NCI-H226 (cell line): ENCODE measurements at places on chromosomes 1 and 21.
A peak's percentile ranks its signal among the peaks of the same experiment; 100 is the strongest.

- no peak for DNase-seq
These were observed 24.8 kb downstream of the IVNS1ABP start for GRCh38 chr1:185292237-185292636.

GRCh38 chr1:17553975-17554700, 14.6 kb downstream of the ARHGEF10L start:
- DNase-seq = peak; percentile 86

DNA sequence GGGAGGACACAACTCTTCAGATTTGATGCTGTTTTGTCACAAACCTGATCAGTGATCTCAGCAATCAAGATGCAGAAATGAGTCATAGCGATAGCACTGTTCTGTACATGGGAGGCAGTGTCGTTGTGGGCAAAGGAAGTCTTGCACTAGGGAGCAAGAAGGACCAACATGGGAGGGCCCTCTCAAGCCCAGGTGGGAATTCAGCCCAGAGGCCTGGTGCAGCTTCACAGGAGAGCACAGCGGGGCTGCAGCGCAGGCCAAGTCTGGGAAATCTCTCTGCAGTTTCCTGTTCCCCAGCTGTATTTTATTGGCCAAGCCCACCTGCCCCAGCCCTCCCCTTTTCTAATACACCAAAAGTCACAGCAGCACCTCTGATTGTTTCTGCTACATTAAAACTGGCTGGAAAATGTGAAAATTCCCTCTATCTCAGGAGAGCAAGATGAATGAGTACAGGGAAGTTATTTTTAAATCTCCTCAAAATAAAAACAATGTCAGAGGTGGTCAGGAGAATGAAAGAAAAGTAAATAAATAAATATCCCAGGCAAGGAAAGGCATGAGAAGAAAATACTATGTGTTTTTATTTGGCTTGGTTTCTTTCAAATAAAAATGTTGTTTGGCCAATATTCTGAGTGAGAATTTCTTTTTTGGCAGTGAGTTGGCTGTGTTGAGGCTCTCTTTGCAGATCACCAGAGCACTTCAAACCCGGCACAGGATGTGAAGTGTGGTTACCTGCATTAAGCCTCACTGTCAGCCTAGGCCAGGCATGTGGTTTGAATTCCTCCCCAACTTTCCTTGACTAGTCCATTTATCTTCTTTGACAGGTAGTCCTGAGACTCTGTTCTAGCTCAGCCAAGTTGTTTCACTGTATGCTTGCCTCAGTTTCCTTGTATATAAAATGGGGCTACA, 422.1 kb downstream of the PLPP3 start:
- DNase-seq = no peak

- no peak for DNase-seq
These were observed 120.6 kb upstream of the IFFO2 start for GRCh38 chr1:19076841-19077616.

DNA sequence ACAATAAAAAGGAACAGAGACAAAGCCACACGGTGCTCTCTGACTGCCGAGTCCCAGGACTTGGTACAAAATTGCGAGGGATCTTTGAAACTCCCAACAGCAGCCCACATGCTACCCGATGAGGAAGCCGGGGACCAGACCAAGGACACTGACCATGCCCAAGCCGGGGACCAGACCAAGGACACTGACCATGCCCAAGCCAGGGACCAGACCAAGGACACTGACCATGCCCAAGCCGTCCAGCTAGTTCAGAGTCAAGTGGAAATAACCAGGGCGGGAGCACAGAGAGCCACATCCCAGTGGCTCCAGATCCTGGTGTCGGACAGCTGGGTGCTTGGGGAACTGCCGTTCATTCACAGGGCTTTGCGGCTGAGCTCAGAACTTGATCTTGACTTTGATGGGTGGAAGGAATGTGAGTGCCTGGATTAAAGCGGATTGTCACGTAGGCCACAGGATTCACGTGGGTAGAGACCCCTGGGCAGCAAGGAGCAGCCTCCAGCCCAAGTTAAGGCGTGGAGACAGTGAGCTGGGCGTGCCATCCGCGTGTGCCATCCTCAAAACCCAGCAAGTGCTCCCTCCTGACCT, 16.5 kb upstream of the TRAPPC10 start:
- no peak for DNase-seq

- peak; percentile 82 for DNase-seq
These were observed 86.9 kb downstream of the LRRC8D start for GRCh38 chr1:89907727-89908212.

GRCh38 chr1:97334454-97334853, 586.4 kb downstream of the DPYD start:
- DNase-seq = peak; percentile 62

DNA sequence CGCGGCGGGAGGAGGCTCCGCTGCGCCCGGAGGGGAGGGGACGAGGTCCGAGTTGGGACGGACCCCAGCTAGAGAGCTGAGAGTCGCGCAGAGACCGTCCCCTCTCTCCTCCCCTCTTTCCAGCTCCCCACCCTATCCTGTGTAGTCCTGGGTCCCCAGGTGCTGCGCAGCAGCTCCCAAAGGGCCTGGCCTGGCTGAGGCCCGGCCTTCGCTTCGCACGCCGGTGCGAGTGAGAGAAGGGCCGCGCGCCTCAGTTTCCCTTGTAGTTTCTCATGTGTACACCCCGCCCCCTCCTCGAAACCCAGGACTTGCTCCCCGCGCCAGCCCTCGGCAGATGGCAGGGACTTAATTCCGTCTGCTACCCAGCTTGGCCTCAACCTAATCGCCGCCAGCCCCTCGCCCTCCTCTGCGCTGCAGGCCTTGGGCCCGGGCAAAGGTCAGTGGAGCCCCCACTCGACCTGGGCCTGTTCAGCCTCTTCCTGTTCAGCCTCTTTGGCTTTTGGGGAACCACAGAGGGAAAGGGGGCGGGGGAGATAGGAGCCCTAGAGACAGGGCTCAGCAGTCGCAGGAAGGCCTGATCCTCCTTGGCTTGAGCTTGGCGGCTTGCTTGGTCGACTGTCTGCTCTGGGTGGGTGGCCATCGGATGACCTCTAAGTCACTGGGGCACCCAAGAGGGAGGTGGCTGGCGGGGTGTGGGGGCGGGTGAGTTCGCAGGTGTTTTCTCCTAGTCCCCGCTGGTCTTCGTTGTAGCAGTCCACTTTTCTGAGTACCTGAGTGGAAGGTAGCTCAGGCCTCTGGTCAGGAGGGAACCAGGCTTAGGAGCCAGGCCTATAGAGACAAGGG, 1.0 kb downstream of the ZNF687 start:
- no peak for DNase-seq

- DNase-seq = no peak
These were observed 765 bp downstream of the VAMP3 start for GRCh38 chr1:7771823-7772299.

DNA sequence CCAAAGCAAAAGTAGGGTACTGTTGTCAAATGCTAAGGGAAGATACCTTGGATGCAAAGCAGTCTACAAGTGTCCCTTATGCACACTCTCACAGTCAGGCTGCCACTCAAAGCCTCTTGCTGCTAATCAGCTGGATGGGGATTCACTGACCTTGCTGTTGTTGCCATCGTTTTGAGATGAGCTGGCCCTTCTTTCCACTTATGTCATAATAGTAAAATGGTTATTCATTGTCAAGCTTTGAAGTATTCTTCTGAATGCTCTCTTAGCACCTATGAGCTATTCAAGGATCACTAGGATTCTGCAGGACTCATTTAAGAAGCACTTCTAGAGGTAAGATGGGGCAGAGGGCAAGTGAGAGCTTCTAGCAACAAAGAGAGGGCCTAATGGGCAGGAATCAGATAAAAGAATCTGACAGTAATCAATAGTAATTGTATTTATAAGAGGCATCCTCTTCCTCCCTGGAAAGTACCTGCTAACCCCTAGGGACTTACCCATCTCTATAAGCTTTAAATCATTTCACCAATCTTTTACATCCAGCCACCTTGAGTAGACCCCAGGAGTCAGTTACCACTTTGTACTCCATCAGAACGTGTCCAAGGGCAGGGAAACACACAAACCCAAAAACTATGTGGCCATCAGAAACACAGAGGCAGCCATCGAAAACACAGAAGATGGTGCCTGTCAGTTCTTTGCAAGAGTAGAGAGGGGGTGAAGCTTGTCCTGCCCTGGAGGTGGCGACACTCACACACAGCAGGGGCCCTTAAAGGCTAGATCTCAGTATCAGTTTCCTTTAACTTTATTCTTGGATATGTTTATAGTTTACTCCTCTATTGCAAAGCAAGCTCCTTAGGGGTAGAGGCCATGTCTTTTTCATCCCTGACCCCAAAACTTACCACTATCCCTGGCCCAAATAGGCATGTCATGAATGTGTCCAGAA, 103.7 kb upstream of the NFIA start:
- no peak for DNase-seq

- no peak for DNase-seq
These were observed 16.1 kb downstream of the DIPK1A start for GRCh38 chr1:92944901-92945747.

- DNase-seq = no peak
These were observed 47.1 kb downstream of the DYRK1A start for GRCh38 chr21:37413553-37414291.

GRCh38 chr1:209547626-209548025, 35.9 kb upstream of the CAMK1G start:
- DNase-seq = no peak
